Activated CD8-positive, alpha-beta memory T cell treated with anti-CD3 and anti-CD28 coated beads for 4 hours (primary cell): ENCODE measurements at places on chromosomes 1 and 21.
A peak's percentile ranks its signal among the peaks of the same experiment; 100 is the strongest.

DNA sequence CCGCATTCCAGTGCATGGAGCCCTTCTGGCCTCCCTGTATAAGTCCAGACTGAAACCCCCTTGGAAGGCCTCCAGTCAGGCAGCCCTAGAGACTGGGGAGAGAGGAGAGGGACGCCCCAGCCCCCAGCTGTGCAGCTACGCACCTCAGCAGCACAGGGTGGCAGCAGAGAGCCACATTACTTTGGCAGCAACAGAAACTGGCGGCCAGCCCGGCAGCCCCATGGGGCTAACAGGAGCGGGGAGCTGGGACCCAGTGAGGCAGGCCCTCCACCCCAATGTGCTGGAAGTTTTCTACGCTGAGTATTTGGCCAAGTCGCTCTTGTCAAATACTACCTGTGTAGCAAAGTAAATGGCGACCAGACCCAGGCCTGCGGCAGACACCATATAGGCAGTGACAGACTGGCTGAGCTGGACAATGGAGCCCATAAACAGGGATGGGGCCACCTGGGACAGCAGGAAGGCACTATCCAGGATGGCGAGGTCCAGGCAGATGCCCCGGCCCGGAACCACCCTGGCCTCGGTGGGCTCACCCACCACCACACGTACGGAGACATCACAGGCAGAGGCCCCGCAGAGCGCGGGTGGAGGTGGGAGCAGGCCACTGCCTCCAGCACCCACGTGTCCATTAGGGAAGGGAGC, 21.2 kb downstream of the SLC45A3 start:
- peak; percentile 54 for DNase-seq

GRCh38 chr1:47872886-47873285, 124.3 kb downstream of the TRABD2B start:
- DNase-seq = no peak

DNA sequence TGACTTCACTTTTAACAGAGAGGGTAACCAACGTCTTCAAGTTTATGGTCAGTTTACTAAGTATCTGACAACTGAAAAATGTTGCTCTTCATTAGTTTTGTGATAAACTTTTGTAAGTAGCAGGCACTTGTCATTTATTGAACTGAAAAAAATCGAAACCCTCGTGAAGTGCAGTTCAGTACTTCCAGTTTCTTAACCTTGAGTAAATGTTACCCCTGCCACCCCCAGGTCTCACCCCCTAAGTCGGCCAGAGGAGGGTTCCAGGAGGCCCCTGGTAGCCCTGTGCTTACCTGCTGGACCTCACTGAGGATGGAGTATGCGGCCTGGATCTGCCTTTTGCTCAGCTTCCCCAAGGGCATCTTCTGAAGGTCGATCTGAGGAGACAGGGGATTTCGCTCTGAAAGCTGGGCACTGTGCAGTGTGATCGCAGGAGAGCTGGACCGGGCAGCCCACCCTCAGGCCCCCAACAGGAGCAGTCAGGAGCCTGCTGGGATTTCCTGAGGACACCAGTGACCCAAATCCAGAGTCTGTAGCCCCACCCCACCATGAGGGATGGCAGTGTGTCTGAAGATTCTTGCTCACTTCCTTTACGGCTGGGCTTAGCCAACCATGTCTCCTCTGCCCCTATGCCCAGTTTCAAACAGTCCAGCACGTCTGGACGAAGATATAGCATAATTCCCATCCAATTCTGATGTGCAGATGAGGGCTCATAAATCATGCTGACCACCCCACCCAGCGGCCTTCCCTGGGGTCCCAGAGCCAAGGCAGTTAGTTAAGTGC, 37.6 kb downstream of the PARP1 start:
- DNase-seq = no peak

DNA sequence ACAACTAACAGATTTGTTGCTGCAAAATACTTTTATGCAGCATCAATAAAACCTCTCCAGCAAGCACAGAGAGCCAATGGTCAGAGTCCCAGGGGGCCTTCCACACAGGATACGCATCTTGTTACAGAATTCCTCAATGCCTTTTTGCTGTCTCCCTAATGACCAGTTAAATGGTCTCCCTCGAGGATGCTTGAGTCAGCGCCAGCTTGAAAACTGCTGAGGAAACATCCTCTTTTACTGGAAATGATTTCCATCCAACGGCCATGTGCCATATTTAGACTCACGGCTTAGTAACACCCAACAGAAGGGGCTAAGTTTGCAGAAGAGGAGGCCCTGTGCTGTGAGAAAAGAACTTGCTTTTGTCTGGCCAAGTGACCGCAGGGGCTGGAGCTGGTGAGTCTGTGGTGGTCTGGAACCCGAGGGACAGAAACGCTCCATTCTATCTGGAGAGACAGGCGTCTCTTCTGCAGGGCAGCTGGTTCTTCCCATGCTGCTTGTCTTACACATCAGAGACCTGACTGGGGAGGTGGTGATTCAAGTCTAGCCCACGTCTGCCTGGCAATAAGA, 496.4 kb downstream of the SETD4 start:
- no peak for DNase-seq

GRCh38 chr21:27818847-27819246, 852.0 kb upstream of the ADAMTS5 start:
- DNase-seq = no peak

DNA sequence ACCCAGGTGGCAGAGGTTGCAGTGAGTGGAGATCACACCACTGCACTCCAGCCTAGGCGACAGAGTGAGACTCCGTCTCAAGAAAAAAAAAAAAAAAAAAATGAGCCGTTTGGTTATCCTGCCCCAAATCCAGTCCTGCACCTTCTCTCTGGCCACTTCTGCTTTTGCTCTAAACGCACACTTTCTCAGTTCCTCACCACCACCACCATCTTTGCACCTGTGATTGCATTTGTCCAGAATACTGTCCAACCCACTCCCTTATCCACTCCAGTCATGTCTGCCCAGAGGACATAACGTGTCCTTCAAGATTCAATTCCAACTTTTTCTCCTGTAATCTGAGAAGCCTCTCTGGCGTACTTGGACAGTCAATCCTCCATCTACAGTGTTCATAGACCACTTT, 2.2 kb upstream of the NEK2 start:
- no peak for DNase-seq

DNA sequence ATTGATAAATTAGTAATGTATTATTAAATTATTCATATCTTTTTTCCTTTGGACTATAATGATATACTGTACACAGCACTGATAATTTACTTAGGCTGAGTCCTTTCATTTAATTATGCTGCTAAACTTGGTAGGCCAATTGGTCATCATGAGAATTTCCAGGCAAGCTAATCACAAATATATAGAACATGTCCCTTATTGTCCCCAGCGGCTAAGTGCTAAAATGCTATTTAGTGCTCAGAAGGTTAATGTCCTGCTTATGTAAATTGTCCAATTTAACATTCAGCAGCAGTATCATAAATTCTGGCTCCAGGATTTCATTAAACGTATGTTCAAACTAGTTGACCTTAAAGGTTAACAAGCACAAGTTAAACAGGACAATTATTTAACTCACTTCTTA, 30.0 kb upstream of the RRP15 start:
- DNase-seq = no peak

- no peak for DNase-seq
Measured at GRCh38 chr1:161718559-161719324, 2.6 kb upstream of the FCRLB start.
